ENCODE measurements at places on chromosomes 1 and 21.

- DNase-seq = no peak
These were observed 24.8 kb upstream of the IFFO2 start for GRCh38 chr1:18981242-18981641.

DNA sequence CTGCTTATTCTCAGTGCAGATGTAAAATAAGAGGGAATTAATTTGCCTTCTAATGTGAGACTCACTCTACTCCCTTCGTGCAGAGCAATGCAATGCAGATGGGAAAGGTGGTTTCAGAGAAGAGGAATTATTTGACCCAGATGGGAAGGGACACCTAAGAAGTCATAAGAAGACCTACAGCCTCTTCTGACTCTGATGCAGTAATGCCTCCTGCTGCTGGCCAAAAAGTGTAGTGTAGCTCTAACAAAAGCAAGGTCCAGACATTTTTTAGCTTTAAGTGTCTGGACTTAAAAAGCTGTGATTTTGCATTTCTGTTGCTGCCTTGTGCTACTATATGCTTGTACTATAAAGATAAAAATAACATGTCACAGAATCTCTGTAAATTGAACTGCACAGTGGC lies 501.4 kb downstream of the TTLL7 start:
- DNase-seq = no peak

DNA sequence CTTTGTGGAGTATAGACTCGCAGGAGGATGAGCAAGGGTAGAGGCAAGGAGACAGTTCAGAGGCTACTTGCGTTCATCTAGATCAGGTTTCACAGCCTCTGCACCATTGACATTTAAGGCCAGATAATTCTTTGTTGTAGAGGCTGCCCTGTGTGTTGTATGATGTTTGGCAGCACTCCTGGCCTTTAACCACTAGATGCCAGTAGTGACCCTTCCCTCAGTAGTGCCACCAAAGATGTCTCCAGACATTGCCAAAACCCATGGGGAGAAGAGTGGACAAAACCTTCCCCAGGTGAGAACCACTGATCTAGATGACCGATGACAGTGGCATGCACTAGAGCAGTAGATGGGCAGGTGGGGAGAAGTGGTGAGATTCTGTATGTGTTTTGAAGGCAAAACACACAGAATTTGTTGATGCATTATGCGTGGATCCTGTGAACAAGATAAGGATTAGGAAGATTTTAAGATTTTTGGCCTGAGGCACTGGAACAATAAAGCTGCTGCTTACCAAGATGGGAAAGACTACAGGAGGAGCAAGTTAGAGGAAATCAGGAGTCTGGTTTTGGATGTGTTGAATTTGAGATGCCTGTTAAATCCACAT lies 9.9 kb upstream of the COG2 start:
- peak; percentile 65 for DNase-seq

GRCh38 chr1:40795811-40796586 lies 12.4 kb downstream of the KCNQ4 start:
- DNase-seq = no peak

- no peak for DNase-seq
These were observed 7.3 kb upstream of the TBX15 start for GRCh38 chr1:118995312-118996016.

- DNase-seq = no peak
These were observed 9.3 kb upstream of the RSRP1 start for GRCh38 chr1:25256578-25256965.

- DNase-seq = no peak
These were observed 25.5 kb downstream of the ZNF697 start for GRCh38 chr1:119622311-119623192.

DNA sequence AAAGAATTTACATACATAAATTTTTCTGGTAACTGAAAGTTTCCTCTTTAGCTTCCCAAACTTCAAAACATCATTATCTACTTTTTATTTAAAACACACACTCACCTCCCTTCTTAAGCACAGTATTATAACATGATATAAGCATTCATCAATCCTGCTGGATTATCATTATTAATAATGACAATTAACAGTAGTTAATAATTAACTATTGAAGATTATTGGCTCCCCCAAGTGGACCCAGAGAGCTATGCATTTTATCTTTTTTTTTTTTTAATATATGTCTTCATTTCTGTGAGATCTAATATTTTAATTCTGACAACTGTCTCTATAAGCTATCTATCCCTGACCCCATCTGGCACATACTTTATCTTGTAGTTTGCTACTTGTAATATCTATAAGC lies 252.1 kb upstream of the CACYBP start:
- DNase-seq = no peak

DNA sequence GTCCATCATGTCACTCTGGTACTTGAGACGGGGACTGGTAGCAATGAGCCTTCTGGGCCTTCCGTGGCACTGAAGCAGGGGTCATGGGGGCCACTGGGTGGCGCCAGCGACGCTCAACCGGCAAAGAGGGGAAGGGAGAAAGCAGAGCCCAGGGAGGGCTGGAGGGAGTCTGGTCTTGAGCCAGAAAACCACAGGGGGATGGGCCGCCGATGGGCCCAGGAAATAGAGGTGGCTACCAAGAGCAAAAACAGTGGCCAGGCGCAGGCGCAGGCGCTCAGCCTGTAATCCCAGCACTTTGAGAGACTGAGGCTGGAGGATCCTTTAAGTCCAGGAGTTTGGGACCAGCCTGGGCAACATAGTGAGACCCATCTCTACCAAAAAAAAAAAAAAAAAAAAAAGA lies 21.8 kb downstream of the EXOC8 start:
- peak; percentile 17 for DNase-seq

DNA sequence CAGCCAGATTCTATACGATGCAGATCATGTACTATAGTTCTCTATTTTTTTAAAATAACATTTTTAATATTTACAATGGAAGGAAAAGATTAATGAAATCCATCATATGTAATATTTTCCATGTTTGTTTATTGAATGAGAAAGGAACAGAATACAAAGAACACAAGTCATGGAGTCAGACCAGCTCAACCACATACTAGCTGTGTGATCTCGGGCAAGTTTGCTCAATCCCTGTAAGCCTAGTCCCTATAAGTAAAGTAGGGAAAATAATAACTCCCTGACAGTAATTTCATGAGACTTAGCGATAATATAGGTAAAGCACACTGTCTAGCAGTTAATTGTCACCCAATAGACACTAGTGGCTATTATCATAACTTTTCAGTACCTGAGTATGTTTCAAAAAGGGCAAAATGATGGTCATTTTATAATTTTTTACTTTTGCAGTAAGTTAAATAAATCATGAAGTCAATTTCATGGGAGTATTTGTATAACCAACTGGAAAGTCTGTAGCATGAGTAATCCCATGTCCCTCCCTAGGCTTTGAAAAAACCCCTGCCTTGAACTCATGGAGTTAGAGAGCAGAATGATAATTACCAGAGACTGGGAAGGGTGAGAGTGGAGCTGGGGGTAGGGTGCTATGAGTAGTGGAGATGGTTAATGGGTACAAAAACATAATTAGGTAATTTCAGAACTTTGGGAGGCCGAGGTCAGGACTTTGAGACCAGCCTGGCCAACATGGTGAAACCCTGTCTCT lies 37.0 kb upstream of the EPS15 start:
- no peak for DNase-seq

DNA sequence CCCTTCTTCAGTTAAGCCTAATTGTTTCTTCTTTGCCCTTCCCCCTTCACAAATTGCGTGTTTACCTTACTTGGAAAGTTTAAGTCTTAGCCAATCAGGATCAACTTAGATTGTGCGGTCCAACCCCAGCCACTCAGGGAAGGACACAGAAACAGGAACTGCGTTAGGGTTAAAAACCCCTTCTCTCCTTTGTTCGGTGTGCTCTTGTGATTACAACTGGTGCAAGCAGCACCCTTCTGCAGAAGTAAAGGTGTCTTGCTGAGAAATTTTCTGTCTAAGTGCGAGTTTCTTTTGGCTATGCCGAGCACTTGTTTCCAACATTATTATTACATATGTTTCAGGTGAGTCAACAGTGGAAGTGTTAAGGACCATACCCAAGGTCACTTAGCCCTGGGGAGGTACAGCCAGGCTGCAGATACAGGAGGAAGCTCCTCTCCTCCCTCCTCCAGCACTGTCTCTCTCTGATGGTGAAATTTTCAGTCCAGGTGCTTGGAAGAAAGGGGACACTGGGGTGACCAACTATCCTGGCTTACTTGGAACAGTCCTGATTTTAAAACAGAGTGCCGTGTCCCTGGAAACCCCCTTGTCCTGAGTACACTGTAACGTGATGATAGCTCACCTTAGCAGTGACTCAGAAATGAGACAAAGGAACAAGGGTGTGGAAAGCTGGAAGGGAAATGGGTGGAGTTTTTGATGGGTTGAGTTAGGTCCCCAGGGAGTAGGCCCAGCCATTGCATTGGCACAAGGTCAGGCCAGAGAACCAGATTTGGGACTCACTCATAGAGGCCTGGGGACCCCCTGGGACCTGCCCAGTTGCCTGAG lies 68.7 kb upstream of the KLHDC7A start:
- no peak for DNase-seq

GRCh38 chr21:30408782-30409494 lies 13.1 kb downstream of the KRTAP13-1 start:
- DNase-seq = no peak

GRCh38 chr1:92366040-92366395 lies 67.2 kb downstream of the RPAP2 start:
- no peak for DNase-seq

- no peak for DNase-seq
These were observed 231.1 kb downstream of the CACNA1E start for GRCh38 chr1:181714428-181714827.

DNA sequence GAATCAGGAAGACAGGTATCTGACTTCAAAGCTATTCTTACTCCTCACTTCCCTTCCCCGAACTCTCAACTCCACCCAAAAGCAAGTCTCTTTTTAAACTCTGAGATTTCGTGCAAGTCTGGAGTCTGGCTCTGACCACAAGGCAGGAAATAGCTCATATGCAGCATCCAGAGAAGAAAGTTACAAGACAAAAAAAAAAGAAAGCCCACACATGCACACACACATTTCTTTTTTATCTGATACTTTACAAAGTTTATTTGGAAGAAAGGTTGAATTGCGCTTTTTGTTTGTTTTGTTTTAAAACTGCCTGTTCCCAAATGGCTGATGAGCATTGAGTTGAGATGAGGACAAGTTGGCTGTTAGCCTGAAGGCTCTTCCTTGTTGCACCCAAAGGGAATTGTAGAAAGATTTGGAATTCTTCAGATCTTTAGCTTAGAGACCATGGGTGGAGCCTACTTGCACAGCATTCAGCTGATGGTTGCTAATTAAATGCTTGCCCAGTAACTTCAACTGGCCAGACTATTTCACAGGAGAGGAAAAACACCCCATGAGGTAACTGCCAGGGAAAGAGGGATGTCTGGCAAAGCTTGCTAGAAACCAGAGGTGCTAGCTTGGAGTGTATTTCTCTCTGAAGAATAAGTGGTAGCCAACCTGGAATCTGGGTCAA lies 490.3 kb downstream of the TTLL7 start:
- DNase-seq = no peak

DNA sequence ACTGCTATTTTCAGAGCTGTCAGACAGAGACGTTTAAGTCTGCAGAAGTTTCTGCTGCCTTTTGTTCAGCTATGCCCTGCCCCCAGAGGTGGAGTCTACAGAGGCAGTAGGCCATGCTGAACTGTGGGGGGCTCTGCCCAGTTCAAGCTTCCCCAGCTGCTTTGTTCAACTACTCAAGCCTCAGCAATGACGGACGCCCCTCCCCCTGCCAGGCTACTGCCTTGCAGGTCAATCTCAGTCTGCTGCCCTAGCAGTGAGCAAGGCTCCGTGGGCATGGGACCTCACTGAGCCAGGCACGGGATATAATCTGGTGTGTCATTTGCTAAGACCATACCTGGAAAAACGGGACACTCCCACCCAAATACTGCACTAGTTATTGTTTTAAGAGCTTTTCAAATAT lies 219.7 kb downstream of the BRINP3 start:
- DNase-seq = no peak

GRCh38 chr1:100799954-100800612 lies 80.5 kb downstream of the VCAM1 start:
- no peak for DNase-seq

DNA sequence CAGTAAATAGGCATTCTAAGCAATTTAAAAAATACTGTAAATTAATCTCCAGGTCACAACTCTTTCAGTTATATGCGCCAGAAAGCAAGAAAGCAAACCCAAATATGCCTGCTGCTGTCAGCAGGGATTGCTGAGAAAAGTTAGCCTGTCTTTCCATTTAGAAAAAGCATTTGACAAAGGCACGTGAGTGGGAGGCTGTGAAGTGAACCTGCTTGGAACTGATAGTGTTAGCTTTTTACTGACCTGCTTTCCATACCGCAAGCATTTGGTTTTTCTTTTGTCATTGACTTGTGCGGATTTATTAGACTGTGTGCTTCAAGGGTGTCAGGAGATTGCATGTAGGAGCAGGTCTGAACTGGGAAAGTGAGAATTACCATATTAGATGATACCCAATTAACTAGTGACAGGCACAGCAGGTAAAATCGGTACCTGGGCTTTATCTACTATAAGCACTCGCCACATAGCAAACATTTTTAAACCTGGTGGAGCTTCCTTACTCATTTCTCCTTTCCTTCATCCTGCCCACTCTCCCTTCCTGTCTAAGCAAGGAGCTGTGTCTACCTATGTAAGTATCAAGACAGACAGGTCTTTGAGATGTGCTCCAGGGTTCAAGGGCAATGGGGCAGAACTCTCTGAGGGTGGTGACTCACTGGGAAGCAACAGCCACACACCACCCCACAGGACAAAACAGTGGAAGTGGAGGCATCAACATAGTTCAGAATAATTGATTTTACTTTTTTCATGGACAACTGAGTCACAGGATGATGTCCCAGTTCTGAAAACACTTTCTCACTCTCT lies 323.9 kb downstream of the DISC1 start:
- DNase-seq = no peak

DNA sequence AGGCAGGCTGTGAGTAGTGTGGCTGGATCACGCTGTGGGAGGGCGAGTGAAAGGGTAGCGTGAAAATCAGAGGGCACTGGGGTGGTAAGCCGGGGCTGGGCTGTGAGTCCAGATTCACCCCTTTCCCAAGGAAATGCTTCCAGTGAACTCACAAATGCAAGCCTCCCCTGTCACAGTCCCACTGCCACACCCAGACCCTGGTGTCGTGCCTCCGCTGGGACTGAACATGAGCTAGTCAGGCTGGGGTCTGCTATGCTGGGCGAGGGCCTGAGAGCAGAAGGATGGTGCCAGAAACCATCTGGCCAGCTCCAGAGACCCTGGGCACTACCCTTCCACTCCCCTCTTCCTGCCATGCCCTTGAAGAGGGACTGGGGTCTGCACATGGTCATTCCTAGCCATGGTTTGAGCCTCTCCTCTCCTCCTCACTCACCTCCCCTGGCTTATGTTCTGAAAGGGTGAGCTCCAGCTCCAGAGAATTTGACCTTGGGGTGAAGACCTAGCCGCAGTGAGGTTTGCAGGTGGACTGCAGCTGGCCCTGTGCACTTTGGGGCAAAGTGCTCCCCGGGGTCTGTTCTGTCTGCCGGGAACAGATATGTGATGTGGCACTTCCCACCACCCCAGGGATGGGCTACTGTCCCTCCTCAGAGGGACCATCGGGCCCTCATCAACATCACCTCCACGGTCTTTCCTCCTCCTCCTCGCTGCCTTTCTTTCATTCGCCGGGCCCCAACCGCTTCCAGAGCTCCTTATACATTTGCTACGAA lies 365.6 kb downstream of the RPS6KC1 start:
- DNase-seq = no peak
